ENCODE measurements at places on chromosomes 2 and 18.

GRCh38 chr2:228545041-228545747, 363.7 kb upstream of the SPHKAP start:
- no peak for DNase-seq

- DNase-seq, result no peak
Observed at GRCh38 chr2:45612731-45613130, 1.7 kb upstream of the SRBD1 start.

DNA sequence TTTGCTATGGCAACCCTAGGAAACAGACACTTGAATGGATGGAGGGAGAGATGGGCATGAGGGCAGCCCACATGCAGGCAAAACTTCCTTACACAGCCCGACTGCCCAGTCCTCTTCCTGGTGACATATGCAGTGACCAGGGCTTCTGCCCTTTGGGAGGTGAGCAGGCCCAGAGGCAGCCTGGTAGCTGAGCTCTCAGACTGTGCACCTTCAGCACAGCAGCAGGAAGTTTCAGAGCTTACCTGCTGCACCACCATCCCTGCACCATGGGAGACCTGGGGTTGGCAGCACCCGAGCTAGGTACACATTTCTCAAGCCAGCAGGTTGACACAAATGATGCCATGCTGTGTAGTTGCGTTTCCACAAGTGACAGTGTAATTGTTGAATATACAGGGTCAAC, 97.6 kb upstream of the LMAN1 start:
- DNase-seq, result no peak

DNA sequence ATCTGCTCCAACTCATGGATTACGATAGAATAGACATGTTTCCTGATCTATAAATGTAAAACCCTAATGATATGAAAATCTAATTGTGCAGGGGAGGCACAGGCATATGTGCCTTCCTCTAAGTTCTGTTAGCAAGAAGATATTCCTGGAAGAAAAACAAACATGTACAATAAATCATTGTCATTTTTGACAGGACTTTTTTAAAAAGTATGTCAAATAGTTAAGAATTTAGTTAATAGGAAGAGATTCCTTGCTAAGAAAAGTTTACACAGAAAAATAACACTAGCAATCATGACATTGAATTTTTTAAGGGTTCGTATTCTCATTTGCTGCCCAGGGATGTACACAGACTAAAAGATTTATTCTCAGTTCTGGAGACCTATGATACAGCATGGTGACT, 15.3 kb upstream of the CREB1 start:
- DNase-seq, result no peak

DNA sequence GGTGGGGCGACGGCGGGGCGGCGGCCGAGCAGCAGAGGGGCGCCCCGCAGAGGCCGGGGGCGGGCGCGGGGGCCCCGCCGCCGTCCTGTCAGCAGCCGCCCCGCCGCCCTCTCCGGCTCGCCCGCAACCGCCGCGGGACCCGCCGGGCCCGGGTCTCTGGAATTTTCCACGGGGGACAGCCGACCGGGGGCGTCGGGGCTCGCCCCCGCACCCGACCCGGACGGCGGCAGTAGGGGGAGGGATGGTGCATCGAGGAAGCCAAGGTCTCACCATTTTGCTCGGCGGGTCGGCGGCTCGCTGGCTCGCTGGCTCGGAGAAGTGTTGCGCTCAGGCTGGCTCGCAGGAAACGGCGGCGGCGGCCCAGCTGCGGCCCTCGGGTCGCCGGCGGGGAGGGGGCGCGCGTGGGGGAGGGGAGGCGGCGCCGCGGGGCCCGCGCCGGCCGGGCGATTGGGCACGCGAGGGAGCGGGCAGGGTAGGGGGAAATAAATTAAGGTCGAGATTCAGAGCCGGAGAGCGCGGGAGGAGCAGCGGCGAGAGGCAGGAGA, 405 bp downstream of the PPP3R1 start:
- DNase-seq, result no peak

DNA sequence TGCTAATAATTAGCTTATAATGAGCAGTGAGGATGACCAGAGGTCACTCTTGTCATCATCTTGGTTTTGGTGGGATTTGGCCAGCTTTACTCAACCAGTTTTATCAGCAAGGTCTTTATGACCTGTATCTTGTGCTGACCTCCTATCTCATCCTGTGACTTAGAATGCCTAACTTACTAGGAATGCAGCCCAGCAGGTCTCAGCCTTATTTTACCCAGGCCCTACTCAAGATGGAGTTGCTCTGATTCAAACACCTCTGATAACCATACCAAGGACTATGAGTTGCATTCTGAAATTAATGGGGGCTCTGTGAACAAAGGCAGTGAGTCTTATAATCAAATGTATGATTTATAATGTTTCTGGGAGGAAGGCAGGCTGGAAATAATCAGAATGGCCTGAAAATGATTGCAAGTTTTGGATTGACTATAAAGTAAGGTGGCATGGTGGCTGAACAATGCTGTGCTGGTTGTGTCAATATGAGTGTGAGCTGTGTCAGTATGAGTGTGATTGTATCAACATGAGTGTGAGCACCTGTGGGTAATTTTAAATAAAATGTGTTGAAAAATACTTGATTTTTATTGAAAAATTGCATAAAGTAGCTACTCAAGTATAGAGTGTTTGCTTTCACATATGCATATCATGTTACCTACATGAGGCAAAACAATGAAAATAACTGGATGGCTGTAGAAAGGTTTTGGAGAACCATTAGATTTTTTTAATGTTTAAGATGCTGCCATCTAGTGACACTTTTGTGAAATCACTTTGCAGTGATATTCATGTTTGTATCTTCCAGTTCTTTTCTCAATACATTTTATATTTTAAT, 103.0 kb downstream of the KYNU start:
- no peak for DNase-seq

- DNase-seq, result no peak
Observed at GRCh38 chr2:145927131-145927950, 1407.4 kb upstream of the ZEB2 start.

Data from inflammatory macrophage treated with lipopolysaccharide for 4 hours (primary cell).